ENCODE measurements at places on chromosomes 16 and 17. TPM values are rescaled to one million over a fixed set of nuclear protein-coding genes. Genes with fewer than 3 reads are reported as not detected.

GLP2R gene
- total RNA-seq, result 0.91 TPM

CRHR1 gene
- 0.63 TPM for total RNA-seq

CEP112 gene
- 2.8 TPM for total RNA-seq

EXOC3L1 gene
- 0.63 TPM for total RNA-seq

CCL17 gene
- total RNA-seq, result not detected

TMC6 gene
- total RNA-seq, result 4.6 TPM

HIC1 gene
- total RNA-seq, result 10.4 TPM

HAP1 gene
- total RNA-seq, result not detected

VKORC1 gene
- 58.1 TPM for total RNA-seq

NOD2 gene
- 0.30 TPM for total RNA-seq

GRCh38 chr17:40618754-40619625, 28.6 kb downstream of the SMARCE1 start:
- no peak for DNase-seq

- peak; percentile 82 for DNase-seq
Measured at GRCh38 chr16:88782454-88783390, 2.3 kb downstream of the PIEZO1 start.

GRCh38 chr17:19769946-19770652, 22.0 kb upstream of the ALDH3A1 start:
- peak; percentile 19 for DNase-seq

DNA sequence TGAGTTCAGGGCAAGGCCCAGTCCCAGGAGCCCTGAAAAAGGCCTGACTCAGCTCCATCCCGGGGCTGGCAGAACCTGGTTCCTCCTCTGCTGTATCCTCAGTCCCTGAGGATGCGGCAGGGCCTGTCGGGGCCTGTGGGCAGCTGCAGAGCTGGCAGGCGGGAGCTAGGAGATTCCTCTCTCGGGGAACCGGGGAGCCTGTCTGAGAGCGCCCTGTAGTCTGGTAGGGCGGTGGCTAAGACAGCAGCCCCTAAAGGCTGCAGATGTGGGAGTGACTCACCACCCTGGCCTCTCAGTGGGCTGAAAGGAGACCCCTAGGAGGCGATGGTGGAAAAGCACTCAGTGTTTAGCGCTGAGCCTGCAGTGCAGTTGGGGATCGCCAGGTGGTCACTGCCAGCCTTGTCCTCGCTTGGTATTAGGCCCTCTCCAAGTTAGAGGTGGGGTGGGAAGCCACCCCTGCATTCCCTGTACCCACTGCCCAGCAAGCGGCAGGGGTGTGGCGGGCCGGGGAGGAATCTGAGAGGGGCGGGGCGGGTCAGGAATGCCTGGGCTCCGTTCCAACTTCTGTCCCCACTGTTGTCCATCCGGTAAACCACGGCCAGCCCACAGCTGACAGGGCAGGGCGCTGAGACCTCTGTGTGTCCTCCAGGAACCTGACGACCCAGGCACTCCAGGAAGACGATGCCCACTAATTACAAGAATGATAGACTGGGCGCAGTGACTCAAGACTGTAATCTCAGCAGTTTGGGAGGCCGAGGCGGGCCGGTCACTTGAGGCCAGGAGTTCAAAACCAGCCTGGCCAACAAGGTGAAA, 29.5 kb upstream of the CDH1 start:
- peak; percentile 87 for DNase-seq

DNA sequence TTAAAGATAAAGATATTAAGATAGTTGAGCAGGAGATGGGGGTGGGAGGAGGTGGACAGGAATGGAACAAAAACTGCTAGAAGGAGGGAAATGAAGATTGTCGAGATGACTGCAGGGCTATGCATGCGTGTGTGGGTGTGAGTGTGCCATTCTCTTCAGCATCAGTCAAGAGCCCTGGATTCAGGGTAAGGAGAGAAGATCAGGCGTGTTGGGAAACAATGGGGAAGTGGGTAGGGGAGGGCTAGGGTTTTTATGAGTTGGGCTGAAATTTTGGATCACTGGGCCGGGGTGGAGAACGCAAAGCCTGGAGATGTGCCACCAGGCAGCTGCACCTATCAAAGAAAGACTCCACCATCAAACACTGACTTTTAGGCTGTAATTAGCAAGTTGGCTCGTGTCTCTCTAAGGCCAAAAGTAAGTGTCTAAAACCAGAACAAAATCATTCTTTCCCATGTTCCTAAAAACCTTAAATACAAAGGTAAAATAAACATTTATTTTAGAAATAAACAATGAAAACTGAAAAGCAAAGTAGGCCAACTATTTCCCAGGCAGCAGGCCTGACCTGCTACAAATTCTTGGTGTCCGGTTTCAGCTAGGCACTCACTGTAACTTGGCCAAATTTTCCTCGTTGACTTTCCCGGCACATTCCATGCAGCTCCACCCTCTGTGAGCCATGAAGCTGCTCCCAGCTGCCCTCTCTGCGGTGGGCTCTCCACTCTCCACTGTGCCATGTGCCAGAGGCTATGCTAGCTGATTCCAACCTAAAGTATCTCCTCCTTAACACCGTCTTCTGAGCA, 4.2 kb downstream of the CDRT4 start:
- DNase-seq, result peak; percentile 72

- peak; percentile 28 for DNase-seq
Measured at GRCh38 chr17:11682646-11683045, 84.4 kb downstream of the DNAH9 start.

DNA sequence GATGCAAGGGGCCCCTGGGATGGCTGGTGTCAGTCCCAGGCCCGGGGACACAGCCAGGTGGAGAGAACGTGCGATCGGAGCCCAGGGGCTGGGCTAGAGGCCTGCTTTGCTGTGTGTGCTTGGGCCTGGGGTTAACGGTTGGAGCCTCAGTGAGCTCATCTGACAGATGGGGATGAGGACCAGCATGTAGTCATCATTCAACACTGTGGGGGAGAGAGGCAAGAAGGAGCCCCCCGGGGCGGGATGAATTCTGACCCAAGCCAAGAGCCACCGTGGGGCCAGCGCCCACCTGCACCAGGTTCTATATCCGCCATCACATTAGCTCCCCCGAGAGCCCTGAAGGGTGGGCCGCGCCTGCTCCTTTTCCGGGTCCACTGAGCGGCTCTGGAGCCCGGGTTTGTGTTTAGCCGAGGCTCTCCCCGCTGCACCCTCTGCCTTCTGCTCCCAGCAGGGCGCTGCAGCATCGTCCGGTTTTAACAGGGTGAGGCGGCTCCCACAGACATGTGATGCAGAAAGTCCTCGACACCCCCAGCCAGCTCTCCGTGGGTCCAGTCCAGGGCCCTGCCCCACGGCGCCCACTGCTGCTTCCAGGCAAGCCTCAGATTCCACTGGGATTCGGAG, 365.7 kb downstream of the SEC14L1 start:
- no peak for DNase-seq

- peak; percentile 96 for DNase-seq
Measured at GRCh38 chr17:8187517-8188262, 2.3 kb downstream of the BORCS6 start.

DNA sequence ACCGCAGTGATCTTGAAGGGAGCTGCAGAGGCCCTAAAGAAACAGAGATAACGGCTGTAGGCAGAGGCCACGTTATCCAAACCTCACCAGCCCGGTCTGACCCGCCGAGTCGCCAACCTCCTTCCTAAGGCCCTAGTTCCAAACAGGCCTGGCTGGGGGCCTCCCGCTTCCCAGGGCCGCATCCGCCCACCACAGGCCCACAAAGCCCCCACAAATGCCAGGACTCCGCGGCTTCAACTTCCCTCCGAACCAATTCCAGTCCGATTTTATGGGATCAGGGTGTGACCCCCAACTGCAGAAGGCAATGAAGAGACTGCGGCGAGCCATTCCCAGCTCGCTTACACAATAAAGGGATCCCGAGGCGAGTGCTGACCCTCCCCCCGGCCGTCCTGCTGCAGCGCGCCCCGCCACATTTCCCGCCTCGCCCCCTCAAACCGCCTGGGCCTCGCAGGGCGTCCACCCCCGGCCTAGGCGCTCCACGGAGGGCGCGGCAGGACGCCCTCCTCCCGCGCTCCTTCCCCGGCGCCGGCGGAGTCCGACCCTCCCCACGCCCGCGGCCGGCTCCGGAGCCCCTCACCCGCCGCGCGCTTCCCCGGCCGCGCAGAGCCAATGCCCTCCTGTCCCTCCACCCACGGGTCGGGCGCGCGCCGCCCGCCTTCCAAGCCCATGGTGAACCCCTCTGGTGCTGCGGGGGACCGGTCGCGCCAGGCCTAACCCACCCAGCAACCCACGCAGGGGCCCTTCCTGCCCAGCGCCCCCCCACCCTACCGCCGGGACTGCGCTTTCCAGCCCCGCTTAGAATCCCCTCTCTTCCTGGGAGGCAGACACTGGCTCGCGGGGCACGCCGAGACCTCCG, 926 bp downstream of the MYH10 start:
- DNase-seq, result peak; percentile 33

- DNase-seq, result no peak
Measured at GRCh38 chr16:30358990-30359870, 4.1 kb upstream of the CD2BP2 start.

DNA sequence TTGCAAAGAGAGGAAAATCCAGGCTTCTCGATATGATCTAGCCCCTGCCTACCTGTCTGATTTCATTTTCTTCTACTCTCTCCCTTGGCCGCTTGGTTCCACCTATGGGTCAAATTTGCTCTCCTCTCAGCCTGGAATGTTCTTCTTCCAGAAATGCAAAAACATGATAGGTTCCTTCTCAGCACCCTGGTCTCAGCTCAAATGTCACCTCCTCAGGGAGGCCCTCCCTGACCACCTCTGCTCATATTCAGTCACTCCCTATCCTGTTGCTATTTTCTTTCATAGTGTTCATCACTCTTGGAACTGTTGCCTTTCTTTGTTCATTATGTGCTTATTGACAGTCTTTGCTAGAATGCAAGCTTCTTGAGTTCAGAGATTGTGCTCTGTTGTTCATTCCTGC, 208.6 kb downstream of the KATNIP start:
- no peak for DNase-seq

DNA sequence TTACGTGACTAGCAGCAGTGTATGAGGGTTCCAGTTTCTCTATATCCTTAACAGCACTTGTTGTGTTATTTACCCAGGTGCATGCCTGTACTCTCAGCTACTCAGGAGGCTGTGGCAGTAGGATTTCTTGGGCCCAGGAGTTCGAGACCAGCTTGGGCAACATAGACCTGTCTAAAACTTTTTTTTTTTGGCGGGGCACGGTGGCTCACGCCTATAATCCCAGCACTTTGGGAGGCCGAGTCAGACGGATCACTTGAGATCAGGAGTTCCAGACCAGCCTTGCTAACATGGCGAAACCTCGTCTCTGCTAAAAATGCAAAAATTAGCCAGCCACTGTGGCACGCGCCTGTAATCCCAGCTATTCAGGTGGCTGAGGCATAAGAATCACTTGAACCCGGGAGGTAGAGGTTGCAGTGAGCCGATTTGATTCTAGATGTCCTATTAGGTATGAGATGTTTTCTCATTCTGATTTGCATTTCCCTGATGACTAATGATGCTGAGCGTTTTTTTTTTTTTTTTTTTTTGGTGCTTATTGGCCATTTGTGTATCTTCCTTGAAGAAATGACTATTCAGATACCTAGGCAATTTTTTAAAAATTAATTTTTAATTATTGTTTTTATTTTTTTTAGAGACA, 13.4 kb downstream of the CASC3 start:
- no peak for DNase-seq

- DNase-seq, result no peak
Measured at GRCh38 chr16:15973421-15973820, 24.0 kb downstream of the ABCC1 start.

- no peak for DNase-seq
Measured at GRCh38 chr17:35293151-35293847, 50.4 kb downstream of the SLFN5 start.

DNA sequence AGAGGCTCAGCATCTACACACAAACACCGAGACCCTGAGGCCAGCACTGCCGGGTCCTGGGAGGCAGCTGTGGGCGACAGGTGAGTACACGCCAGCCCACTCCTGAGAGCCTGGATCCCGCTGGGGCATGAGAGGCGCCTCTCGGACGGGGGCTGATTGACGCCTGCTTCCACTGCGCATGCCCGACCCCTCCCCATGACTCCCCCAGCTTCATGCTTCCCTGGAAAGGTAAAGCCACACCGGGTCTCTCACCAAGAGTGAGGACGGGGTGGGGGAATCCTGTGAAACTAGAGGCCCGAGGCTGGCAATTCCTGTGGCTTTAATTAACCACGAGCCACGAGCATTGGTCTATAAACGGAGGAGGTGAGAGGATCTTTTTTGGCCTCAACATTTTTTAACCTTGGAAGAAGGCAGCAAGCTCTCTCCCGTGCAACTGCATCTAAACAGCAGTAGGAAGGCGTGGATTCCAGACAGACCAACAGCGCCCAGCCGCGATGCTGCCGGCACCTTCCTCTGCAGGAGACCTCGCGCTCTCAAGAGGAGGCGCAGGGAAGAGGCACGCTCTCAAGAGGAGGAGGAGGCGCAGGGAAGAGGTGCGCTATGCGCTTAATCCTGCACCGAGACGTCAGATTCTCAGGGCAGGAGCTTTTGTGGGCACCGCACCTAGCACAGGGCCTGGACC, 71.8 kb upstream of the METRNL start:
- no peak for DNase-seq

DNA sequence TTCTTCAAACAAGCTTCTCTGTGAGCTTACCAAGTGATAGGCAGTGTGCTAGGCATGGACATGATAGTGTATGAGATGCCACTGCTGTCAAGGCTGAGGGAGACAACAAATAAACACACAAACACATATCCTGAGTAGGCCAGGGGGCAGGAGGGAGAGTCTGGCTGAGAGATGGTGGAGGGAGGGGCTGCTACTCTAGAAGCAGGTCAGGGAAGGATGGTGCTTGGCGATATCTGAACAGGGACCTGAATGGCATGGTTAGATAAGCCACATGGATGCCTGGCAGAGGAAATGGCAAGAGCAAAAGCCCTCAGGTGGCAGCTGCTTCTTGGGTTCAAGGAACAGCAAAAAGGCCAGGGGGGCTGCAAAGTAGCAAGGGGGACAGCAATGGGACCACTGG, 8.6 kb upstream of the CHST6 start:
- DNase-seq, result no peak

DNA sequence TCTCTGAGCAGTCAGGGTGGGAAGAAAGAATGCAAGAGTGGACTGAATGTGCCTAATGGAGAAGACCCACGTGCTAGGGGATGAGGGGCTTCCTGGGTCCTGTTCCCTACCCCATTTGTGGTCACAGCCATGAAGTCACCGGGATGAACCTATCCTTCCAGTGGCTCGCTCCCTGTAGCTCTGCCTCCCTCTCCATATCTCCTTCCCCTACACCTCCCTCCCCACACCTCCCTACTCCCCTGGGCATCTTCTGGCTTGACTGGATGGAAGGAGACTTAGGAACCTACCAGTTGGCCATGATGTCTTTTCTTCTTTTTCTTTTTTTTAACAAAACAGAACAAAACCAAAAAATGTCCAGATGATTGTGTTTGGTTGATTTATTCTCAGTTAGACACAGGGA, 14.1 kb downstream of the IGFBP4 start:
- no peak for DNase-seq

- no peak for DNase-seq
Measured at GRCh38 chr17:1582374-1582773, 19.8 kb upstream of the PITPNA start.

GRCh38 chr16:1639282-1639681, 27.1 kb downstream of the CRAMP1 start:
- no peak for DNase-seq

- no peak for DNase-seq
Measured at GRCh38 chr16:76862901-76863300, 328.1 kb upstream of the MON1B start.

GRCh38 chr17:7293159-7293558, 1.3 kb downstream of the YBX2 start:
- DNase-seq, result peak; percentile 57

- no peak for DNase-seq
Measured at GRCh38 chr16:82328881-82329469, 159.0 kb upstream of the MPHOSPH6 start.

- DNase-seq, result peak; percentile 78
Measured at GRCh38 chr16:11379420-11379819, 34.2 kb downstream of the RMI2 start.
